Activated gamma-delta T cell treated with anti-CD3 and anti-CD28 coated beads, Interleukin-2, amount 50 U/mL, for 16 hours (primary cell): ENCODE measurements at places on chromosomes 6 and 20.

DNA sequence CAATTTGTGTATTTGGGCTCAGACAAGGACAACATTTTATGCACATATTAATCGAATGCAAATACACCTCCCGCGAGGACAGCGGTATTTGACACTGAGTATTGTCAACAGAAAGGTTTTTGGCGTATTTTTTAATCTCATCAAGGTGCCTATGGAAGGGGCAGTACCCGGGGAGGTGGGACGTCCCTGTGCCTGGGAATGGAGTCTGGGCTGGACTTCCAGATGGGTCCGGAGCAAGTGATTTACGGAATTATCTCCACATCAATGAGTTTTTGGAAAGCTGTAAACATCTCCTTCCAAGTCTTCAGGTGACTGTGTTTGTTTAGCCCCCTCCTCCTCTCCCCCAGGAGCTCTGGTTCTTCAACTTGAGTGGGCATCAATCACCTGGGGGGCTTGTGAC is 39.8 kb downstream of the PRR18 start:
- no peak for DNase-seq

DNA sequence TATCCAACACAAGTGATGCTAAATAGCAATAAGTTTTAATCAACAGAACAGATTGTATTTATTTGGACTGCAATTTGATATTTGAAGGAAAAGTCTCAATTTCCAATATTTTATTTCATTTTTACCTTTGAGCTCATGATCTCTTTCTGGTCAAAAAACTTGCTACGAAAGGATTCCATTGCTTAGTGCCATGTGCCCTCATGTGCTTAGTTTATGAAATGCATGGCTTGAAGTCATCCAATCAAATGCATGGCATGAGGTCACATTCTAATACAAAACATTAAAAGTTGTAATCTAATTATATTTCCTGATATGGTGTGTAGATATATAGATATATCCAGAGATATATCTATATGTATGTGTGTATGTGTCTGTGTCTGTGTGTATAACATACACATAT is 321.2 kb upstream of the ADGRB3 start:
- DNase-seq = no peak

GRCh38 chr6:94389218-94389617 is 969.9 kb upstream of the EPHA7 start:
- DNase-seq = no peak

GRCh38 chr6:89042664-89043063 is 37.9 kb upstream of the PNRC1 start:
- no peak for DNase-seq

DNA sequence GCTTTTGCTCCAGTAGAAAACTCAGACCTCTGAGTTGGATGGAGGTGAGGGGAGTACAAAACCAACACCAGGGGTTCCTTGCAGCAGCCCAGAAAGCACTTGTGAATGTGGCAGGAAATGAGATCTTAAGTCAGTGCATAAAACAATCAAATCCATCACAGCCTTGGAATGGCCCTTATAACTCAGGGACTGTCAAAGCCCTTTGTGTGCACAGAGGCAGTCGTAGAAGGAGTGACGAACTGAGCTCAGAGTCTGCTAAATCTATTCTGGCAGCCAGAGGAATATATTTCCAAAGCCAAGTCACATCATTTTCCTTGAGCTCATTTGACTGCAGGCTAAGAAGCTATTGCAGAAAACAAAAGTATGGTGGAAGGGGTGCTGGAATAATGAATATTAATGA is 676.6 kb downstream of the DHX35 start:
- DNase-seq = no peak

- DNase-seq = no peak
Measured at GRCh38 chr20:6012179-6012578, 41.7 kb downstream of the LRRN4 start.

- DNase-seq = no peak
Measured at GRCh38 chr20:34047917-34048316, 54.2 kb downstream of the RALY start.

GRCh38 chr6:5135788-5136376 is 50.7 kb downstream of the PPP1R3G start:
- DNase-seq = peak; percentile 7

- DNase-seq = no peak
Measured at GRCh38 chr6:80143419-80143937, 37.0 kb downstream of the BCKDHB start.

GRCh38 chr6:52494298-52495072 is 74.3 kb downstream of the EFHC1 start:
- DNase-seq = no peak

DNA sequence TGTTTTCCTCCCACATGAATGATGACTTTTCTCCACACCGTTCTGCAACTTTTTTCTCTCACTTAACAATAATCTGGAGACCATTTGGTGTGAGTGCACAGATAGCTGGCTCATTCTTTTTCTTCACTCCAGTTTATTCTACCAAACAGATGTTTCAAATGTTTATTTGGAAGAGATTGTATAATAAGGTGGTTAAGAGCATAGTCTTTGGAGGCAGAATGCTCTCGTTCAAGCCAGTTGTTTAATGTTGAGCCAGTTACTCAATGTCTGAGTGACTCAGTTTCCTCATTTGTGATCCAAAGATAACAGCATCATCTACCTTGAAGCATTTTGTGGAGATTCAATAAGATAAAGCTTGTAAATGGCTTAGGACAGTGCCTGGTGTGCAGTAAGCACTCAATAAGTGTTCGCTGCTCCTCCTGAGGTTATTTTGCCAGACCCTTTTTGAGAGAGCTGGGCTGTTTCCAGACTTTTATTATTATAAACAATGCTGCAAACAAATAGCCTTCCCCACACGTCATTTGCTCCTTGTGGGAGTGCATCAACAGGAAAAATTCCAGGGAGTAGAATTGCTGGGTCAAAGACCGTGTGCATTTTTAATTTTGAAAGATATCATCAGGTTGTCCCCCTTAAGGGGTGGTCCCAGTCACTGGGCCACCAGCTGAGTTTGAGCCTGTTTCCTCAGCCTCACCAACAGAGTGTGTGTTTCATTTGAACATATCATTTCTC is 70.6 kb downstream of the VEGFA start:
- no peak for DNase-seq

DNA sequence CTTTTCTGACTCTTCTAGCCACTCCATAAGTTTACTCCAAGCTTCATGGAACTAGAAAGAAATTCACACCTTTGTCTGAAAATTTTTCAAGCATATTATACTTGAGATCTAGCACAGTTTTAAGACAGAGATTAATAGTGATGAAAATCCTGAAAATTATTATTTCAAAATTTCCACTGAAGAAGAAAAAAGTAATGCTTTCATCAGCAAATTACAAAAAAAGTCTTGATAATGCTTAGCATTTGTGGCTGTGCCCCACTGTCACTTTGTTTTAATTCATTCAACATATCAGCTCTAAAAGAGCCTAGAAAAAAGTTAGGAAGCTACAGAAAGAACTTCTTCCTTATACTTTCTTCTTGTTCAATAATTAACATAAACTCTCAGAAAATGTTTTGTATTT is 153.1 kb downstream of the DST start:
- no peak for DNase-seq

GRCh38 chr6:137933696-137934095 is 66.6 kb downstream of the TNFAIP3 start:
- DNase-seq = no peak

DNA sequence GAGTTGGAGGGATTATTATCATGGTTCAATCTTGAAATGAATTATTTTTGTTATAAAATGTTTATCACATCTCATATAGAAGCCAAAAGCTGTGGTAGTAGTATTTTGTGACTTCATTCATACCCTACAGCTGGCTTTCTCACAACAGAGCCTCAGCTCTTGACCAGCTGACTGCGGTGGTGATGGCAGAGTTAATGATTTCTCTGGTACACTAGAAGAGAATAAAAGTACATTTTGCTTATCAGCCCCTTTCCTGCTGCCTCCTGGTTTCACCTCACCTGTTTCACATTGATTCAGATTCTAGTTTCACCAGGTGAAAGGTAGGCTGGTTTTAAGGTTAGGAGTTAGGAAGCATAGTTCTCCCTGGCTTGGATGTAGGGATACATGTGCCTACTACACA is 55.7 kb downstream of the AFG1L start:
- no peak for DNase-seq

DNA sequence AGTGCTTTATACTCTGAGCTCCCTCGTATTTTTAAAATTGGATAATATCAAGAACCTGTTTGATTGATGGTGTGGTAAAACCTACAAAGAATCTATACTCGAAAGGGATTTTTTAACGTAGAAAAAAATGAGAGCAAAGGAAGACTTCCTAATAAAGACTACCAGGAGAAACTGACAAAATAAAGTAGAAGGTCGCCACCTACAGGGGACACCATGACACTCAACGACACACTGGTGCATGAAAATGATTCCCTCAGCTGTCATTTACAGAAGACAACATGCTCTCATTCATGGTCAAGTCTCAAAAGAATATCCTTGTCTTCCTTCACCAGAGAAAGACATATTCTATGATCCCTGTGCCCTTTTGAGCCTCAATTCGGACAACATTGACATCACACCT is 10.1 kb upstream of the NHSL1 start:
- no peak for DNase-seq

GRCh38 chr20:50296450-50297375 is 106.1 kb downstream of the CEBPB start:
- no peak for DNase-seq

DNA sequence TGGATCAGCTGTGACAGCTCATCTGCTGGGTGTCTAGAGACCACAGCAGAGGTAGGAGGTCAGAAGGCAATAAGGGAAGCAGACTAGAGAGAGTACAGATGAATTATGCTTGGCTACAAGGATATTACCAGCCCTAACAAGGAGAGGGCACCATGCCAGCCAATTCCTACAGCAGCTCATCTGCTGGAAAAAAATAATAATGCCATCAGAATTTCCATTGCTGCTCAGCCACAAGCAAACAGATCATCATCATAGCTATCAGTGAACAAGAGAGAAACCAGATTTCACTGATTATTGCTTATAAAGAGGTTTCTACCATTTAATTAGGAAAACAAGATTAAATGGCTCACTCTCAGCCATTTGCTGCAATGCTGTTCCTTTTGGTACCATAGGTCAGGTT is 66.5 kb downstream of the PSMG4 start:
- DNase-seq = no peak

DNA sequence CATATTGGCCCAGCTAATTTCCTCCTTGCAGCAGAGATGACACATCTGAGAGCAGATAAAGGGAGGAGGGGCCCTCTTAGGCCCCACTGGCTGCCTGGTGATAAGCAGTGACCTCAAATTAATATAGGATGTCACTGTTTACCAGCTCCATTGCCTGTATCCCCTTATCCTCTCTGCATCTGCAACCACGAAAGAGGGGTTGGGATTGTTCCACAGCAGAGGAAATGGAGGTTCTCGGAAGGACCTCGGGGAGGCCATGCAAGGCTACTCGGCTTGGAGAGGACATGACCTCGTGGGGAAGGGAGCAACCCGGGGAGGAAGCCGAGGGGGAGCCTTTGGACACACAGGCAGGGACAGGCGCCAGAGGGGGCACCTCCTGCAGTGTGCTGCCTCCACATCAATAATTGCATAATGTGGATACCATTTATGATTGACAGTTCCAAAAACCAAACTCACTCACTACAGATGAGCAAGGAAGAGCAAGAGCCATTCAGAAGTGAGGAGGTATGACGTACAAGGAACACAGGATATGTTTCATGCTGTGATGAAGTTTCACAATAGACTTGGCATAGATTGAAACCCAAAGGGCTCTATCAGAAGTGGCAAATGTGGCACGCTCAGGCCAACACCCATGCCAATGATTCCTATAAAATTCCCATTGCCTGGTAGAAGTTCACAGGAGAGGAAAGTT is 177.2 kb upstream of the RNF24 start:
- no peak for DNase-seq

GRCh38 chr6:70479236-70479635 is 65.9 kb downstream of the FAM135A start:
- DNase-seq = no peak

DNA sequence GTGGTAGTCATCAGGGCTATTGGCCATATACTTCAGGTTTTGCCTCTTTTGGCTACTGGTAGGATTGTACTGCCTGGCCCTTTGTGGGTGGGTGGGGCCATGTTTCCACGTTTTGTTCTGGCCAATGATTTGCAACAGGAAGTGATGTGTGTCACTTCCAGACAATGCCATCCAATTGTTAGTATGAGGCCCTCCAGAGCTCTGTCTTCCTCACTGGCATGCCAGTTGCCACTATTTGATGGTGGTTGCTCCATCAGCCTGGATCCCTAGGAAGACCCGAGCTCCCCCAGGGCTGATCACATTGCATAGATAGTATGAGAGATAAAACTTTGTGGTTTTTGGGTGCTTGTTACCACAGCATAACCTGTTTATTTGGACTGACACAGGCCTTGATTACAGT is 7.7 kb upstream of the LRRN4 start:
- no peak for DNase-seq

DNA sequence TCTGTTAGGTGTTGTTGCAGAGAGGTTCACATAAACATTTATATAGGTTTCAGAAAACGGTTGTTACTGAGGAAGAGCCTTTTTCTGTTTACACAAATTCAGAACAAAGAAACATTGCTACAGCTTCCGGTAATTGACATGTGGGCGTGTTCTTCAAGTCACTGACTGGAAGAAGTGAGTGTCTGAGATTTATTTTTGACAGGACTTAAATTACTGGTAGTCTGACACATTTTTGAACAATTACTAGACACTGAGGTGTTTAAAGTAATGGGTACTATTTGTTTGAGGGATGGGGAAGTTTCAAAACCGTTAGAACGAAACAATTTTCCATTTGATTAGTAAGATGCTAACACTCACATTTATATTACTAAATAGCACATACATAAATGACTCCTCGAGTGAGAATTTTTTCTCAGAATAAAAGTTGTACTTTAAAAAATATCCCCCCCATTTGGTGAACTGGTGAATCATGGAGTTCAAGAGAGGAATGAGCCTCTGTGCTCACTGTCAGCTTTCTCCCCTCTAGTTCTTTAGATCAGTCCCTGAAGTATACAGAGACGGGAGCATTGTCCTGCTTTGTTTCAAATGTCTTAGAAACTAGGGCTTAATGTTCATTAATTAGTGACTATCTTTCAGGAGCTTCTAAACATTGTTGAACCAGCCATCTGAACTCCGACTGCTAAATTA is 98.7 kb downstream of the TSHZ2 start:
- no peak for DNase-seq

GRCh38 chr6:79117752-79118151 is 39.7 kb upstream of the PHIP start:
- no peak for DNase-seq

DNA sequence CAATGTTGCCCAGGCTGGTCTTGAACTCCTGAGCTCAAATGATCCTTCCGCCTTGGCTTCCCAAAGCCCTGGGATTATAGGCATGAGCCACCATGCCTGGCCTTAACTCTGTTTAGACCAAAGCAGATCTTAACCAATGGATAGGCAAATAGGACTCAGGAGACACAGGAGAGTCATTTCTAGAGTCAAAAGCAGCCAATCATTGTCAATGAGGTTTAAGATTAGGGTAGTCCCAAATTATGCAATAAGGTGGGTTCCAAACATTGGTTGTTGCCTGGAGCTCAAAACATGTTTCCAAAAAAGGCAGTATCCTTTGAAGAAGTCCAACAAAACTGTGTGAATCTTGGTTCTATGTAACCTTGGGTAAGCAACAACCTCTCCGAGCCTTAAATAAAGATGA is 95.7 kb upstream of the JARID2 start:
- DNase-seq = no peak

- DNase-seq = no peak
Measured at GRCh38 chr6:144379356-144379755, 94.2 kb downstream of the UTRN start.

GRCh38 chr6:121748376-121748775 is 312.9 kb downstream of the GJA1 start:
- DNase-seq = no peak

GRCh38 chr20:49578436-49578835 is 10.5 kb upstream of the PTGIS start:
- no peak for DNase-seq
